ENCODE measurements at places on chromosomes 5 and 9.

- DNase-seq, result no peak
Observed at GRCh38 chr9:129400971-129401622, 219.8 kb downstream of the C9orf50 start.

- no peak for DNase-seq
Observed at GRCh38 chr5:35938568-35939227, at the start of gene CAPSL. Gene CAPSL, minus strand, starts transcription at chr5:35938622. Its CDS starts 17,502 bp downstream, at chr5:35921120.

GRCh38 chr9:123775289-123776284 lies 154.3 kb downstream of the DENND1A start:
- DNase-seq, result no peak

GRCh38 chr9:24245988-24246387 lies 299.7 kb downstream of the IZUMO3 start:
- no peak for DNase-seq

- peak; percentile 71 for DNase-seq
Observed at GRCh38 chr5:112776301-112776856, 38.7 kb downstream of the APC start.

- no peak for DNase-seq
Observed at GRCh38 chr9:36319806-36320205, 61.6 kb upstream of the GNE start.

DNA sequence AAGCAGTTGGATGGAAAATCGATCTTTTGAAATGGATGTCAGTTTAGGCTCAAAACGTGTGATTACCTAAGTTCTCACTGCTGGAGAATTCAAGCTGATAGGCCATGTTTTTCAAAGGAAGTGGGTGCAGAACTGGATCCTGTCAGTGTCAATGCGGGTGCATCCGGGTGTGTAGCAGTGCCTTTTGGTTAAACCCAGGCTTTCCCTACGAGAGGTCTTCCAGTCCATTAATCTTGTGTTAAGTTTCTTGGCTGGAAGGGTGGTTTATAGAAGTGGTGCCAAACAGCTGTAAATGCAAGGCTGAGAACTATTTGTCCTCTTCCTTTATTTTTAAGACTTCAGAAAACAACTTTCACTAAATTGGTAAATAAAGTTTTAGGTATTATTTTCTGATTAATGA lies 71.9 kb downstream of the DAPK1 start:
- DNase-seq, result peak; percentile 75

DNA sequence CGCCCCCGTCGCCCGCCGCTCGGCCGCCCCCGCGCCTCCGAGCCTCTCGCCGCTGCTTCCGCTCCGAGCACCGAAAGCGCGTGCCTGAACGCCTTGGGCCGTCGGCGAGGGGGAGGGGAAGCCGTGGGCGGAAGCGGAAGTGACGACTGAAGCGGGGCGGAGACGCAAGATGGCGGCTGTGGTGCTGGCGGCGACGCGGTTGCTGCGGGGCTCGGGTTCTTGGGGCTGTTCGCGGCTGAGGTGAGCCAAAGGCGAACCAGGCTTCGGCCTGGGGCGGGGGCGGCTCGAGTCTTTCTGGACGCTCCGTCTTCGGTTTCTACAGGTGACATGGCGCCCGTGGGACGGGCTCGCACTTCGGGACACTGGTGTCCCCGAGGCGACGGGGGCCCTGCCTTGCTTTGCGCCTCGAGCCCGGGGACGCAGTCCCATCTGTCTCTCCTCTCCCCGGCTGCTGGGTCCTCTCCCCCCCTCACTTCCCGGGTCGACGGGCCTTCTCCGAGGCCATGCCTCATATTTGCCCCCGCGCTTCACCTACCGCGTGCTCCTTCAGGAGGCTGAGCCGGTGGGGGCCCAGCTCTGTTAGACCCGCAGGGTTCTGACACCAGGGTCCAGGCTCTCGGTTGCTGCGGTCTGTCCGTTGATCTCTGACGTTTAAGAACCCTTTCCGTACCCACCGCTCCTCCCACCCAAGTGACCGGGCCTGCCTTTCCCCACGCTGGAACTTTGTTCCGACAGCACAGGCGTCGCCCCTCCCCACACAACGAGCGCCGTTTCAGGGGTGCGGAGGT lies at the start of the genes ENTR1 and PMPCA:
Gene ENTR1, minus strand, starts transcription at position 115 of the 788 bp plus-strand sequence. CDS start 217 bp downstream, outside the sequence.
Gene PMPCA, plus strand, starts transcription at position 159 of the 788 bp plus-strand sequence. Its CDS starts 11 bp downstream, at position 170.
- peak; percentile 78 for DNase-seq

DNA sequence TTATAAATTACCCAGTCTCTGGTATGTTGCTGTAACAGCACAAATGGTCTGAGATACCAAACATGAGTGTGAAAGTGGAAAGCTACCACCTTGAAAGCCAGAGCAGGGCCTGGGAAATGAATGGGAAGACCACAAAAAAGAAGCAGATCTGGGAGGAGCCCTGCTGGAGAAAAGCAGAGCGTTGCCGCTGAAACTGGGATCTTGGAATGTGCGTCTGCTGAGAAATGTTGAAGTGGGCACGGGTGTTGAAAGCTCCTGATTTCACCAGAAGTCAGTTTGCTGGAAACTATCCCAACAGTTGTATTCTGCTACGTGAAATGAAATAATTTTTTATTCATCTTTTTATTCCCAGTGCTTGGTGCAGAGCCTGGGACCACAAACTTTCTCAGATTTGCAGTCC lies 40.0 kb downstream of the NUDT12 start:
- no peak for DNase-seq

DNA sequence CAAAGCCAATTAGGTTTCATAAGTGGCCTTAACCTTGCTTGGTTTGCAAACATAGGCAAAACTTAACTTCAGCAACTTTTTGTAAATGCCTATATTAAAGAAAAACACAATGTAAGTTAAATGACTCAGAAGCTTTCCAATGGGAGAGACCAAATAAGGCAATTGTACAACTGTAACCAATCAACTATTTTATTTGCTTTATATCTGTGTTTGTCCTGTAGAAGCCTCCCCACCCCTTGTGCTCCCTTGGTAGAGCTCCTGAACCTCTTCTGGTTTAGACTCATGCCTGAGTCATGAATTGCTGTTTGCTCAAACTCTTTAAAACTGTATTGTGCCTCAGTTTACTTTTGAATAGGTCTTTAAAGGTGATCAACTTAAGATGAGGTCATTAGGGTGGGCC lies 3.0 kb upstream of the C1QTNF3 start:
- no peak for DNase-seq

GRCh38 chr9:21027295-21027694 lies 4.1 kb downstream of the HACD4 start:
- peak; percentile 21 for DNase-seq

GRCh38 chr5:65010841-65011240 lies 242.1 kb downstream of the CWC27 start:
- no peak for DNase-seq

DNA sequence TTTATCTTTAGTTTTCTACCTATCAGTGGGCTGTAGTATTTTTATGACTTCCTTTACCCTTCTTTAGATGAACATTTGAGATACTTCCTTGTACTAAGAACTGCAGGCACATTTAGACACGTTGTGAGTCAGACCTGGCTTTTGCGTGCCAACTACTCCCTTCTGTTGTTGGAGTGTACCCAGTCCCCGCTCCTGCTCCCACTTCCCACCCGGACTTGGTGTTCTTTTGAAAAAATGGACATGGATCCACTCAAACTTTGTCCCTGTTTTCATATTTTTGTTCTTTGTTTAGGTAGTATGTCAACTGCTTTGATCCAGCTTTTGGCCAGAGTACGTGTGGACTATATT lies 60.7 kb downstream of the PARP8 start:
- DNase-seq, result peak; percentile 48

DNA sequence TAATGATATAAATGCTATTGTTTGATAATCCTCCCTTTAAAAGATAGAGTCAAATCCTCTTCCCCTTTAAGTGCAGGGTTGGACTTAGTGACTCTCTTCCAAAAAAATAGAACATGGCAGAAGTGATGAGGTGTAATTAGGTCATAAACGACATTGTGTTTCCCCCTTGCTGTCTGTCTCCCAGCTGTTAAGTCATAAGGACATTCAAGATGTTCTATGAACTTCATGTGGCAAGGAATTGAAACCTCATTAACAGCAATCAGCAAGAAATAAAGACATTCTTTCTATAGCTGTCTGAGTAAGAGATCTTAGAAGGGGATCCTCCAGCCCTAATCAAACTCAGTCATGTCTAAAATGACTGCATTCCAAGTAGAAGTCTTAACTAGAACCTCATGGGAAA lies 3.3 kb upstream of the SLC25A46 start:
- DNase-seq, result no peak

GRCh38 chr5:4868140-4868735 lies 271.9 kb upstream of the ADAMTS16 start:
- DNase-seq, result no peak

GRCh38 chr9:124381170-124381945 lies 33.9 kb downstream of the PSMB7 start:
- DNase-seq, result no peak

DNA sequence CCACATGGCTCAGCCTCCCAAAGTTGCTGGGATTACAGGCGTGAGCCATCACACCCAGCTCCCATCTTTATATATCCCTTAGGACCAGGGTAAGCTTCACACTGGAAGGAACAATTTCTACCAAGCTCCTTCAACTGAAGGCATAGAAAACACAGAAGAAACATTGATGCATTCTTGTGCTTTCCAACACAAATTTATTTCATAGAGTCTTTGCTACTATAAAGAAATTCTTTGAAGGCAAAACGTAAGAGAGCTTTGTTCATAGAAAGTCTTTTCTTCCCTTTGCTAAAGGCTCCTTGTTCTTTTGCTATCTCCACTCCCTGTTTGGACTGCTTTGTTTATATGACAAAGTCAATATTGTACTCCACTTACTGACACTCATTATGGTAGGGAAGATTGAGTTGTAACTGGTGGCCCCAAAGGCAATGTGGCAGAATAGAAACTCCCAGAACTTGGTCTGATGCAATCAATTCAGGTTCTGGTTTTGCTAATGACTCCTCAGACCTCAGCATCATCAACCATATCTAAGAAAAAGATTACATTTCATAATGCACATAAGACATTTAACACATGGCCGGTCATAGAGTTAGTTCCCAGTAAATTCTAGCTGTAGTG lies 97.4 kb upstream of the CLINT1 start:
- no peak for DNase-seq

DNA sequence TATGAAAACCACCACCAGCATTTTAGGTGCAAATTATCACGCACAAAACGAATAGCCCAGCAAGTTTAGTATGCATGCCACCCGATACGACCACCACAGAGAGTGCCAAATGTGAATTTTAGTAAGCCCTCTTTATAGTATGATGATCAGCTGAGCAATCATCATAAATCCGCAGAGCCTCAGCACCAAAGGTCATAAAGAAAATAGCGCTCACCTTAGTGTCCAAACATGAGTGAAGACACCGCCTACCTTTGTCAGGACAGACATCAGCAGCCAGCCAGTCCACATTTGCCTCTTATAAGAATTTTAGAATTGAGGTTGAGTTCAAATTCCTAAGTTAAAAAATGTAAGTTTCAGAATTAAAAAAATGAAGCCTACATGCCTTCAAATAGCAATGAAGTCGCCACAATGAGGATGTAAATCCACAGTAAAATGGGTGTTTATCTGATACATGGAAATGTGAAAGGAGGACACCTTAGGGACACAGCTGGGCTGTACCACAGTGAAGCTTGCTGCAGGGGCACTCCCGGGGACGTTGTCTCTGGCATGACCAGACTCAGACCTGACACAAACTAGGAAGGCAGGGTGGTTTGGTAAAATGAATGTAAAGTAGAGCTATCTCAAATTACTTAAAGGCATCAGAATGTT lies 149.0 kb downstream of the AUH start:
- DNase-seq, result no peak

- DNase-seq, result no peak
Observed at GRCh38 chr5:113099822-113100221, 123.2 kb downstream of the DCP2 start.

- peak; percentile 19 for DNase-seq
Observed at GRCh38 chr9:131361202-131361833, 32.6 kb upstream of the PRRC2B start.

GRCh38 chr9:99466104-99466503 lies 244.0 kb downstream of the SEC61B start:
- no peak for DNase-seq

DNA sequence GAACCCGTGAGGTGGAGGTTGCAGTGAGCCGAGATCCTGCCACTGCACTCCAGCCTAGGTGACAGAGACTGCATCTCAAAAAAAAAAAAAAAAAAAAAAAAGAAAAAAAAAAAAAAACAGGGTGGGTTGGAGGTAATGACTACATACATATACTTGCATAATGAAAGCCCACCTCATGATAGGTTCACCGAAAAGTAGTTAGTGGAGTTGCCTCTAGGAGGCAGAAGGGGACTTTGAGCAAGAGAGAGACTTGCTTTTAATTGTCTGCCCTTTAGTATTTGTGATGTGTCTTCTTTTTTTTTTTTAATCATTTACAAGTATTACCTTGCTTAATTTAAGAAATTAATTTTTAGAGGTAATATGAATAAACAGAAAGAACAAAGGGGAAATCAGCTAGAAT lies 99.8 kb downstream of the PPARGC1B start:
- DNase-seq, result no peak

- no peak for DNase-seq
Observed at GRCh38 chr9:136084063-136084944, 10.8 kb downstream of the NACC2 start.

GRCh38 chr5:172417983-172418630 lies 36.2 kb downstream of the SH3PXD2B start:
- peak; percentile 98 for DNase-seq

GRCh38 chr5:178548746-178549145 lies 41.4 kb downstream of the COL23A1 start:
- no peak for DNase-seq

DNA sequence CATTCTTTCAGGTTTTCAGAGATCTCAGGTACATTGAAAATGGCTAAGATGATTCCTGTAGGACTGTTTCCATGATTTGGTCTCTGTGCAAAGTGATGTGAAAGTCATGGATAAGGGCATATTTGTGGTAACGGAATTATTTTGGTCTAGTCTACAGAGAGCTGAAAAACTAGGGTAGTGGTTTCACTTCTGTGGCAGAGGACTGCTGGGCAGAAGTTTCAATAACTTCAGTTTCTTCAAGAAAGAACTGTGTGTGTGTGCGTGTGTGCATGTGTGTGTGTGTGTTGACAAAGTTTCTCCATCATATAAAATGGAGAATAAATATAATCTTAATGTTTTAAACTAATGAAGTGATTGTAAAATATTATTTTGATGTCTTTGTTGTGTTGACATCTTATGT lies 4.3 kb downstream of the CNOT8 start:
- no peak for DNase-seq

DNA sequence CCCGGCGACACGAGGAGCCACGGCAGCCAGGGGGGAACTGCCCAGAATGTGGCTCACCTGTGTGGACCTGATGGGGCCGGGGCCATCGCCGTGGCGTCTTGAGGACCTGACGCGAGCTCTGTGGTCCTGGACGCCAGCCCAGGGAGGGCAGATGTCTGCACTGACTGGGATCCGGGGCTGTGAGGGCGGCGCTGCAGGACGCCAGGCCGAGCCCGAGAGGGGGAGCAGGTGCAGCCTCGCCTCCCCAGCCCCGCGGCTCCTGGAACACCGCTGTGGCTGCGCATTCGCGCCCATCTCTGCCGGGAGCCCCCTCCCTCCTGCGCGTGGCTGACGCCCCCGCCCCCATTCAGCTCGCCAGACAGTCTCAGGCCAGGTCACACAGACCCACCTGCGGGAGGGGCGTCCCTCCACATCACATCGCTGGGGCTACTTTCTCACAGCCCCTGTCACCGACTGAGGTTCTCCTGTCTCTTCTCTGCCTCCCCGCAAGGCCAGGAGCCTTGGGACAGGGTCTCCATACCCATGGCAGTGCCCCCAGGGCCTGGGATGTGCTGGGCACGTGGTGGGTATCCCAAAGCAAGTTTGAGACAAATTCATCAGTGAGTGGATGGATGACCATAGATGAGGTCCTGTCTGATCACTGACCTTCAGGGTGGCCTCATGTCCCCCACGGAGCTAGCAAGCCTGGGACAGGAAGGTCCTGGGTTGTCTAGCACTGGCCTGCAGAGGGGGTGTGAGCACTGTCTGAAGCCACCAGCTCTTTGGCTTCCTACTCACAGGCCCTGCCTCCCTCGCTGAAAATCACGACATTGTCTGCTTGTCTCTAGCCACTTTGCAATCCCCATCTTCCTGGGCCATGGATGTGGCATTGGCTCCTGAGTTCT lies 47.3 kb downstream of the RASGEF1C start:
- DNase-seq, result no peak
